ENCODE measurements at places on chromosomes 16 and 17. TPM values are rescaled to one million over a fixed set of nuclear protein-coding genes. Genes with fewer than 3 reads are reported as not detected.
A peak's percentile ranks its signal among the peaks of the same experiment; 100 is the strongest.

Gene CDRT15L2
- total RNA-seq = not detected

Gene G6PC3
- total RNA-seq = 36.0 TPM

Gene SMTNL2
- 41.6 TPM for total RNA-seq

Gene TEX14
- total RNA-seq = not detected

GRCh38 chr16:23182679-23183542, at the start of gene SCNN1G:
TSS of gene SCNN1G (plus strand) at chr16:23182745. CDS start at chr16:23186272, 3,527 bp downstream.
- no peaks in the 10 kb centered on the region for H3K36me3 ChIP-seq
- peaks cover 6% of the 10 kb centered on the region for H3K27me3 ChIP-seq
- DNase-seq = no peak
- no peak within 1 kb of the TSS for H3K27ac ChIP-seq

DNA sequence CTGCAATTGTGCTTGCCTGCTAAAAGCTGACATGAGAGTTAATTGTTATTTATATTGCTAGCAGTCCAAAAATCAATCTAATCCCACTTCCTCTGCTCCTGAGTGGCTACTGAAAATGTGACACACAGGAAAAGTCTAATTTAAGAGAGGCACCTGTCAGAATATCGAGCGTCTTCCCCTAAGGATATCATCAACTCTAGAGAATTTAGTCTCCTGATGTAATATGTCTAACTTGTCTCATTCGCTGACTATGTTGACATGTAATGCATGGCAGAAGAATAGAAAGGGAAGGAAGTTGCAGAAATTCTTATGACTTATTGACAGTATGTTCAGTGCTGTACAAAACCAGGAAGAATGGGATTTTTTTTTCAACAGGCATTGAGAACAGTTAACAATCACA, 893.4 kb upstream of the CDH8 start:
- no peak for DNase-seq
- H3K4me3 ChIP-seq = no peak overlapping the region
- no peaks in the 10 kb centered on the region for H3K27me3 ChIP-seq
- H3K27ac ChIP-seq = no peak overlapping the region
- H3K36me3 ChIP-seq = no peaks in the 10 kb centered on the region

GRCh38 chr17:63919311-63919723, 678 bp upstream of the GH1 start:
- peak; percentile 65 for DNase-seq
- no peak overlapping the region for H3K4me3 ChIP-seq
- no peaks in the 10 kb centered on the region for H3K36me3 ChIP-seq
- H3K27ac ChIP-seq = no peak overlapping the region

GRCh38 chr16:12462426-12463280, 341.0 kb downstream of the CPPED1 start:
- H3K4me1 ChIP-seq = no peaks in the 10 kb centered on the region
- no peak for DNase-seq
- no peaks in the 10 kb centered on the region for H3K36me3 ChIP-seq

GRCh38 chr16:59108374-59108773, 374.3 kb upstream of the GOT2 start:
- no peaks in the 10 kb centered on the region for H3K36me3 ChIP-seq
- H3K4me1 ChIP-seq = no peaks in the 10 kb centered on the region
- no peak for DNase-seq
- no peaks in the 10 kb centered on the region for H3K27me3 ChIP-seq
- H3K27ac ChIP-seq = no peak overlapping the region

GRCh38 chr17:81578561-81579225, 26.5 kb upstream of the FAAP100 start:
- no peak overlapping the region for H3K27ac ChIP-seq
- H3K27me3 ChIP-seq = no peaks in the 10 kb centered on the region
- no peak overlapping the region for H3K4me3 ChIP-seq
- peaks cover 51% of the 10 kb centered on the region for H3K4me1 ChIP-seq

DNA sequence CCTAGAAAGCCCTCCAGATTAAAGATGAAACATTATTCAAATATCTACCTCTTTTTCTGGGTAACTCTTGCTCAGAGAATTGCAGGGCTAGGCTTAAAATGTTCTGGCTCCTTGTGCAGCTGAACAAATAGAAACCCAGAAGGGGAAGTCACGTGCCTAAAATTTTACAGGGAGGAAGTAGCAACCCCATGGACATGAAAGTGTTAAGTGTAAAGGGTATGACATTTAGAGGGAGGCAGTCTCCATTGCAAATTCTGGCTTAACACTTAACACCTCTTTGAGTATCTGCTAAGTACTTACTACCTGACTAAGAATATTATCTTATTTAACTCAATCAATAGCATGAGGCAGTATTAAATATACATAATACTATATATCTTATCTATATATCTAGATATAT, 376.1 kb upstream of the ERCC4 start:
- no peak overlapping the region for H3K4me3 ChIP-seq
- no peaks in the 10 kb centered on the region for H3K4me1 ChIP-seq
- no peak overlapping the region for H3K27ac ChIP-seq
- no peaks in the 10 kb centered on the region for H3K36me3 ChIP-seq

DNA sequence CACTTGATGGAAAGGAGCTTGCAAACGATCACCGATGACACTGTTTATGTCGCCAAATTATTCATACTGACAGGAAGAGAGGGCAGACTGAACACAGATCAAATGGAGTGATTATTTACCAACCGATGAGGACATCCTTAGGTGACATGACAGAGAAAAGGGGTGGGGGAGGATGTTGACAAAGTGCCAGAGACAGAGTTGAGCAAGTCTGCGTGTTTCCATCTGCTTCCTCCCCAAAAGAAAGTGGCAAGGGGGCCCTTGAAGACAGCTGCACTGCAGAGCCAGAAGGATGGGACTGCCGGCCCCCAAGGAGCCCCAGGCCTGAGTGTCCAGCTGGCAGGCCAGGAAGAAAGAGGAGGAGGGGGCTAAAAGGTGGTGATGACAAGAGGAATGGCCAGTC, 191.0 kb upstream of the RPL38 start:
- no peaks in the 10 kb centered on the region for H3K4me1 ChIP-seq
- no peak overlapping the region for H3K4me3 ChIP-seq
- no peaks in the 10 kb centered on the region for H3K27me3 ChIP-seq
- no peaks in the 10 kb centered on the region for H3K36me3 ChIP-seq
- H3K27ac ChIP-seq = no peak overlapping the region

DNA sequence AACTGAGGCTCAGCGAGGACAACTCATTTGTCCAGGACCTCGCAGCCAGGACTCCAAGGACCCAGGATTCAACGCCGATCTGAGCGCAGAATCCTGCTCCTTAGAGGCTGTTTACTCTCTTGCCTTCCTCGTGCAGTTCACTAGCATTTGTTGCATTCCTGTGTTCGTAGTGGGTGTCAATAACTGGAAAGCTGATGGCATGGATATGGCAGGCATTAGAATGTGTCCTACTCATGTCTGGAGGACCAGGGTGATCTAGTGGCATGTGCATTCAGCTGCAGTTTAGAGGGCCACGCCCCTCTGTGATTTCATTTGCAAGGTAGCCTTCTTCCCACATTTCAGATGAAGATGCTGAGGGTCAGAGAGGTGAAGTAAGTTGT, 510 bp downstream of the CRISPLD2 start:
- H3K27ac ChIP-seq = peak overlapping the region; percentile 85
- no peak for DNase-seq
- no peaks in the 10 kb centered on the region for H3K36me3 ChIP-seq
- H3K27me3 ChIP-seq = no peaks in the 10 kb centered on the region

DNA sequence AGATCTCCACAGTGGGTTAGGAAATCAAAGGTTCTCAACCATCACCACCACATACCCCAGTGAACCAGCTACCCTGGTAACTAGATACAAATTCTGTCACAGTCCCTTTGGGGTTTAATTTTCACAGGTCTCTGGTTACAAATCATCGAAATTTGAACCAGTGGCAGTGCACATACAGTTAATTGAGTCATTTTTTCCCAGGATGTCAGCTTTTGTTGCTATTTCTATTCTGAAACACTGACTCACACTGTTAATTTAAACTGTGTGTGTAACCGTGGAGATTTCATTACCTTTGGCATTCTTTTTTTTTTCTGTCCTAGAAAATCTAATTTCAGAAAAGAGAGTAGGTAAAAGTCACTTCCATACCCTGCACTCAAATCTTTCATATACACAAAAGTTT, 511.5 kb downstream of the TOX3 start:
- H3K4me1 ChIP-seq = no peaks in the 10 kb centered on the region
- no peak overlapping the region for H3K27ac ChIP-seq
- no peaks in the 10 kb centered on the region for H3K36me3 ChIP-seq
- H3K4me3 ChIP-seq = no peak overlapping the region
- no peak for DNase-seq

- no peaks in the 10 kb centered on the region for H3K27me3 ChIP-seq
- no peaks in the 10 kb centered on the region for H3K4me1 ChIP-seq
- no peaks in the 10 kb centered on the region for H3K36me3 ChIP-seq
- H3K4me3 ChIP-seq = no peak overlapping the region
- peak overlapping the region; percentile 4 for H3K27ac ChIP-seq
- DNase-seq = no peak
Measured at GRCh38 chr17:34178092-34178491, 77.0 kb upstream of the CCL2 start.

GRCh38 chr16:8623634-8624033, 2.1 kb downstream of the METTL22 start:
- no peak overlapping the region for H3K27ac ChIP-seq
- no peaks in the 10 kb centered on the region for H3K4me1 ChIP-seq
- H3K36me3 ChIP-seq = peaks cover 34% of the 10 kb centered on the region
- no peaks in the 10 kb centered on the region for H3K27me3 ChIP-seq
- H3K4me3 ChIP-seq = no peak overlapping the region

GRCh38 chr16:88619859-88620815, 18.2 kb upstream of the IL17C start:
- H3K4me3 ChIP-seq = no peak overlapping the region
- H3K4me1 ChIP-seq = peaks cover 21% of the 10 kb centered on the region
- no peak for DNase-seq
- no peak overlapping the region for H3K27ac ChIP-seq
- H3K36me3 ChIP-seq = peaks cover 43% of the 10 kb centered on the region

DNA sequence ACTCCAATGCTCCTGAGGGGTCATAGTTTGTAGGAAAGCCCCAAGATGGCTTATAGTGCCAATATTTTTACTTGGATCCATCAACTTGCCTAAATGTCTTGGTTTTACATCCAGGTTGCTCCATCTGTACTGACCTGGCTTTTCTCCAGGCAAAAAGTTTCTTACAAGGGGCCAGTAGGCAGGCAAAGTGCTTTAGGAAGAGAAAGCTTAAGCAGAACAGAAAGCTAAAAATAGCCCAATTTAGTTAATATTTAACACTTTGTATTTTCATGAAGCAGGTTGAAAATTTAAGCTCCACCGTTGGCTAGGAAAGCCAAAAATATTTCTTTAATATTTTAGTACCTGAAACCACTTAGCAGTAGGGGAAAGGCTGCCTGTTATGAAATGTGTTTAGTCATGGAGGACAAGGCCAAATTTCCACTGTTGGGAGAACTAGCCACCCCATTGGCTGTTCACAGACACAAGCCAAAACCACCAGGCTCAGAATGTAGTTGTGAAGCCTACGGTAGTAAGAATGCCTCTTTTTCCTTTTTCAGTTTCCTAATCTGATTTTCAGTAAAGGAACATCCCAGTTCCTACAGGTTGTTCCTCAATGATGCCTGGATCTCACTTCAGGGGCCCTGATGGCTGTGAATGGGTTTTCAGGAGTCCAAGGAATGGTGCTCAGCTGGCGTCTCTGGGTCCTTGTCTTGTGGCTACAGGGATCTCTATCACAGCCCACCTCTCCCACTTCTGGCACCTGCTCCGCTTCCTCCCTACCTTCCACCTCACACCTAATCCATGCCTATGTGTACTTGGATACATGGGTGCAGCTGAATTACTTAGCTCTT, 324.8 kb downstream of the PMP22 start:
- H3K4me3 ChIP-seq = no peak overlapping the region
- no peak overlapping the region for H3K27ac ChIP-seq
- no peaks in the 10 kb centered on the region for H3K27me3 ChIP-seq
- H3K36me3 ChIP-seq = no peaks in the 10 kb centered on the region
- DNase-seq = no peak

GRCh38 chr16:266258-267164, 9.2 kb downstream of the RGS11 start:
- H3K4me1 ChIP-seq = no peaks in the 10 kb centered on the region
- no peak overlapping the region for H3K4me3 ChIP-seq
- no peak for DNase-seq
- H3K36me3 ChIP-seq = peaks cover 40% of the 10 kb centered on the region
- H3K27ac ChIP-seq = peak overlapping the region; percentile 8

- peak within 1 kb of the TSS; percentile 97 for H3K27ac ChIP-seq
- no peaks in the 10 kb centered on the region for H3K27me3 ChIP-seq
- H3K4me1 ChIP-seq = no peaks in the 10 kb centered on the region
- no peaks in the 10 kb centered on the region for H3K36me3 ChIP-seq
- peak within 1 kb of the TSS; percentile 68 for H3K4me3 ChIP-seq
- peak; percentile 77 for DNase-seq
Measured at GRCh38 chr17:74431568-74432423, at the start of gene GPRC5C. TSS of gene GPRC5C (plus strand) at chr17:74432088. CDS start at chr17:74439777, 7,689 bp downstream.

DNA sequence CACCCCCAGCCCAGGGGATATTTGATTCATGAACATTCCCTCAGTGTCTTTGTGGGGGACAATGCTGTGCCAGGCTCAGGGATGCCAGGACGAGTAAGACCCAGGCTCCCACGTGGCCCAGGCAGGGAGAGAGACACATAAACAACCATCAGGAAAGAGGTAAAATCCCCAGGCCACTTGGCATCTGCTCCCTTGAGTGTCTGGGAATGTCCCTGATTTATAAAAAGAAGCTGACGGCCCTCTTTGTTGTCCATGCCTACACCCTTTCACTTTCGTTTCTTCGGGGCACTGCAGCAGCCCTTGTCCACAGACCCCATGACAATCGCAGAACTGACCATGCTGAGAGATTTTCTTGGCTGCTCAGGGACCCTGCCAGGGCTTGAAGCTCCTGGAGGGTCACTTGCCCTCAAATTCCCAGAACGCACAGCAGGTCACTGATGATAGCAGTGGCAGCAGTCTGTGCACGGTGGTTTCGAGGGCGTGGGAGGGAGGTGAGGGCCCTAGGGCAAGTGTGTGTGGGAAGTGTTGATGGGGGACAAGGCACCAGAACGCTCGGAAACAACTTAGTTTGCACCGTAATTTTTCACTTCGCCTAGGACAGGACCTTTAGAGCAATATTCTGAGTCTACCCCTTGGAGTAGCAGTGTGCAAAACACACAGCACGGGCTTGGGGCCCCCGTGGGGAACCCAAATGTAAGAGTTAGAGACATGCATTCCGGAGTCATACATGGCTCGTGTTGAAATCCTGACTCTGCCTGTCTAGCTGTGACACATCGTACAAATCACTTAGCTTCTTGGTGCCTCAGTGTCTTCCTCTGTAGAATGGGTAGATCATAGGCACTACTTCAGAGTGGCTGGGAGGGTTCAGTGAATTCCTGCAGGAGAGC, 4.7 kb downstream of the NOD2 start:
- H3K4me3 ChIP-seq = peak overlapping the region; percentile 44
- H3K27ac ChIP-seq = peak overlapping the region; percentile 70
- no peaks in the 10 kb centered on the region for H3K27me3 ChIP-seq
- no peak for DNase-seq
- H3K36me3 ChIP-seq = no peaks in the 10 kb centered on the region

GRCh38 chr16:138049-138417, 440 bp downstream of the NPRL3 start:
- H3K27ac ChIP-seq = peak overlapping the region; percentile 74
- no peak for DNase-seq
- H3K36me3 ChIP-seq = no peaks in the 10 kb centered on the region
- no peaks in the 10 kb centered on the region for H3K27me3 ChIP-seq
